ENCODE measurements at places on chromosomes 2 and 18.

- DNase-seq, result no peak
These were observed 115.7 kb upstream of the SLC1A4 start for GRCh38 chr2:64873472-64873924.

GRCh38 chr18:12397793-12398192 lies 9.9 kb upstream of the PRELID3A start:
- no peak for DNase-seq

DNA sequence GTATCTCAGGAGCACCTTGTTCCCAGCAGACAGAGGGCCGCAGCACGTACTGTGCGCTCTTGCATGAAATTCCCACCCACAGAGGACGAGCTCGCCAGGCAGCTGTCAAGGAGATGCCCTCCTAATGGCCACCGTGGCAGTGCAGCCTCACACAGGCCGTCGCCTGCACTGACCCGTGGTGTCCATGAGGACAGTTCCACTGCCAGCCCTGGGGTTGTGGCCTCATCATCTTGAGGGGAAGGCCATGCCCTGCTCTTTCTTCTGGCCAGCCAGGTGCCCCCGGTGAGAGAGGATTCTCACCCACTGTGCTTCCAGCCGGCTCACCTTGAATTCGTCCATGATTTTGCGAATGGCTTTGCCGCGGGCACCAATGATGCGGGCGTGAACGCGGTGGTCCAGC lies 42.0 kb downstream of the ANO7 start:
- DNase-seq, result no peak

DNA sequence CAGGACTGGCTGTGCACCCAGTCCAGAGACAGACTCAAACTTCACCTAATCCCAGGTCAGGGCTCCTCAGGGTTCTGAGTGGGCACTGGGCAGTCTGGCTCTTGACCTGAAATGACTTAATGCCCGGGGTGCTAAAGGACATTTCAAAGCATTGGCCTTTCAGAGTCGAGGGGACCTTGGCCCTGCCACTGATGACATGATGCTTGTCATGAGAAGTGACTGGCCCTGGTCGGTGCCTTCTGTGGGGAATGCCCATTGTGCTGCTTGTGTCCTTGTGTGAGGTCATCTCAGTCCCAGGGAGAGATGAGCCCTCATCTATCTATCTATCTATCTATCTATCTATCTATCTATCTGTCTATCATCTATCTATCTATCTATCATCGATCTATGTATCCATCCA lies 81.3 kb downstream of the CTAGE1 start:
- no peak for DNase-seq

- no peak for DNase-seq
These were observed 181.9 kb upstream of the DLGAP1 start for GRCh38 chr18:4636967-4637366.

GRCh38 chr2:239257511-239257937 lies 143.3 kb downstream of the HDAC4 start:
- no peak for DNase-seq

DNA sequence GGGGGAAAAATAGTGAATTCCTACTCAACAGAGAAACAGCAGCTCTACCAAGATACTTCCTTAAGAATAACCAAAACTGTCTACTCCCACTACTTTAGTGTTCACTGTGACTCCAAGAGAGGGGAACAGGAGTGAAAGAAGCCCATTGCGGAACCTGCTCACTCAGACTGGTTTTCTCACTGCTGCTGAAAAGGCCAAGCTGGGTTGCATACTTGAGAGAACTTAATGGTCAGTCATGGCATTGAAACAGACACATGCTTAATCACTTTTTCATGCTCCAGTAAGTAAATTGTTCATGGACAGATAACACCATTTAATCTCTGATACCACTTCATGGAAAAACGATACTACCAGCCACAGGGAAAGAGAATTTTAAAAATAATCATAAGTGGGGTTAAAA lies 35.7 kb upstream of the SLC8A1 start:
- DNase-seq, result no peak

- no peak for DNase-seq
These were observed 183.1 kb upstream of the HNRNPA3 start for GRCh38 chr2:177029501-177029900.

GRCh38 chr2:21610304-21610703 lies 486.5 kb downstream of the TDRD15 start:
- DNase-seq, result no peak

GRCh38 chr2:14654835-14655282 lies 22.3 kb downstream of the LRATD1 start:
- no peak for DNase-seq

DNA sequence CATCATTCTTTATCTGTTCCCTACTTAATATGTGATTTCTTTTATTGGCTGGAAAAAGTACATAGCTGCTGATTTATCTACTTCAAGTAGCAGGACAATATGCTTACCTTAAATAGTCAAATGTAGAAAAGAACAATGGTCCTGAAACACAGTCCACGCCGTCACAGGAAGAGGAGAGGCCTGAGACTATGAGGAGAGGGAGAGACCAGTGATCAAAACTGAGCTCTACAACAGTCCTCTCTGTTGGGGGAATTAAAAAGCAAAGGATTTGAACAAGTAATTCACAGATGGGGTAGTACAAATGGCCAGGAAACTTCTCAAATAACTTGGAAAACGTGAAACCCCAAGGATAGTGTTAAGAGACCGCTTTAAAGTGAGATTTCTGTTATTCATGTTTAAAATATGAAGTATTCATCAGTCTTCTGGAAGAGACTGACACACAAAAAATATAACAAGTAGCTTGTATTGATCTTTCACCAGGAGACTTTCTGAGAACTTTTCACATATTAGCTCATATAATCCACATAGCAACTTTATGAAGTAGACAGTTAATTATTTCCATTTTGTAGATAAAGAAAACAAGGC lies 20.2 kb downstream of the SCYGR8 start:
- DNase-seq, result no peak

- DNase-seq, result no peak
These were observed 683.8 kb downstream of the ERBB4 start for GRCh38 chr2:211854832-211855231.

- no peak for DNase-seq
These were observed 130.0 kb upstream of the RND3 start for GRCh38 chr2:150617351-150617978.

DNA sequence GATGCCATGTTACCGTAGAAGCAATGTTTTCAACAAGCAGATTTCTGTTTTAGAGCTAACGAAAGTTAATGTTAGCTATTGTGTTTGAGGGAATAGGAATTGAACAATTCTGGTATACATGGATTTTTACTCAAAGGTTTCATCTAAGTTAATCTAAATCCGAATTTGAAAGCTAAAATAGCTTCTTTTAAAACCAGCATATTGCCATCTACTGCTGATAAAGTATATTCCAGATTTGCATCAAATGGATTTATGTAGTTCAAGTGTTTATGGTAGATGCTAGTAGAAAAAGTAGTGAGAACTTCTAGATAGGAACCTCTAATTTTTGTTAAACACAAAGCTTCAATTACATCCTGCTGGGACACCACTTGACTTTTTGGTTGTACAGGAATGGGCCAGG lies 1569.5 kb upstream of the NXPH2 start:
- DNase-seq, result no peak

DNA sequence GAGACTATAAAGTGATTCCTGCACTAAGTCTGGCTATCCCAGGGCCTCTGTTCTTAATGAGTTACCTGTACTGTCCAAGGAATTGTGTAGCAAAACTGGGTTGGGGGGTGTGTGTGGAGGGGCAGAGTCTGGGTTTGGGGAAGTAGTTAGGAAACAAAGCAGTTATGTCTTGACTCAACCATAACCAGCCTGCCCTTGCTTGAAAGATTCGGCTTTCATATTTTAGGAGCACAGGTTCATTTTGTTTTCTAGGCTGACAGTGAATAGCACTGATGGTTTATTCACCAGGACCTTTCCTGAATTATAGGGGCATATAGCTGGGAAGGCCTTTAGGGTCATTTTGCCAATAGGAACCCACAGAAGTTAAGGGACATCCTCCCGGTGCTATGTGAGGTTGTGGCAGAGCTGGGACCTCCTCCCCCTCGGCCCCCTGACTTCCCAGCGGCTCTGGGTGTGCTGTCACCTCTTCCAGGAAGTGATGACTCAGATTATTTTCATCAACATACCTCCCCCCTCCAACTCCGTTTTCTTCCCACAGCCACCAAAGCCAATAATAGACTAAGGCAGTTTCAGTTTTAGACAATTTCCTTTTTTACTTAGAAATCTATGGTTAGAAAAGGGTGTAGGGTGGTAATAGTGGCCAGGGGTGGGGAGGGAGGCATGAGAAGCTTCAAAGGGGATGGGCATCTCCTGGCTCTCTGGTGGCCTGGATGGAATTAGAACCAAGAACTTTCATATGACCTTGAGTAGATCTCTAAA lies 44.8 kb downstream of the SETBP1 start:
- DNase-seq, result no peak

DNA sequence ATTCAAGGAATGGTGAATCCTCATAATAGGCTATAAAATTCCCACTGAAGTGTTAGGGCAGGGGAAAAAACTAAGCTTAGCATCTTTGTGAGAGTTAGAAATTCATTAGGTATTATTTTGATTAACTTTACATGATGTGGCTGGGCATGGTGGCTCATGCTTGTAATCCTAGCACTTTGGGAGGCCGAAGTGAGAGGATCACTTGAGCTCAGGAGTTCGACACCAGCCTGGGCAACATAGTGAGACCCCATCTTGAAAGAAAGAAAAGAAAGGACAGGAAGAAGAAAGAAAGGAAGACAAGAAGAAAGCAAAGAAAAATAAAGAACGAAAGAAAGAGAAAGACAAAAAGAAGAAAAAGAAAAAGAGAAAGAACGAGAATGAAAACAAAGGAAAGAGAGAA lies 40.0 kb downstream of the SNRPD1 start:
- DNase-seq, result no peak

GRCh38 chr18:22977847-22978701 lies 44.9 kb downstream of the RBBP8 start:
- DNase-seq, result no peak

- DNase-seq, result no peak
These were observed 43.1 kb downstream of the CYRIA start for GRCh38 chr2:16622399-16622968.

- no peak for DNase-seq
These were observed 62.0 kb downstream of the GLI2 start for GRCh38 chr2:120797421-120798221.

- no peak for DNase-seq
These were observed 241.9 kb upstream of the CDH20 start for GRCh38 chr18:61091379-61091778.

DNA sequence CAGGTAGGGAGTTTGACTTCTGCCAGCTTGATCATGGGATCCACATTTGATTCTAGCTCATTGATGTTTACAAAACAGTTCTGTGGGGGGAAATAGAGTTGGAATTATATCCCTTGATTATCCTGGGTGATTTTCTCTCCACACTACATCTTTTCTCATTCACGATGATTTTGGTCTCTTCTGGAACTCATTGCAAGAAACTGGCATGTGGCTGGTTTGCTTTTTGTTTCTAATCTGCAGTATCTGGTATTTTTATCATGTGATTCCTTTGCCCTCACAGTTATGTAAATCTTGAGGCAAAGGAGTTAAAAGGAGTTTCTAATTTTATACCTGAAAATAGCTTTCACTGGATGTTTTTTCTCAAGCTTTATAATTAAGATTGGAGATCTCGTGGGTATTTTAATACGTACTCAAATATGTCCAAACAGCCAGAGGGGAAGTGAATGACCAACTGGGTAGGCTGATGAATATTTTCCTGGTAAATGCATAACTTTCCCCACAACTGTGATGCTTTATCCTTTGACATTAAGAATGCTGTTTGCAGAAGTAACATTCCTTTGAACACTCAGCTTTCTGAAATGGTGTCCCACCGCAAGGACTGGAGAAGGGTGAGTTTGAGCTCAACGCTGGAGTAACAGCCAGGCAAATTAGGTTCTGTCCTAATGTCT lies 502.9 kb upstream of the ZEB2 start:
- no peak for DNase-seq

DNA sequence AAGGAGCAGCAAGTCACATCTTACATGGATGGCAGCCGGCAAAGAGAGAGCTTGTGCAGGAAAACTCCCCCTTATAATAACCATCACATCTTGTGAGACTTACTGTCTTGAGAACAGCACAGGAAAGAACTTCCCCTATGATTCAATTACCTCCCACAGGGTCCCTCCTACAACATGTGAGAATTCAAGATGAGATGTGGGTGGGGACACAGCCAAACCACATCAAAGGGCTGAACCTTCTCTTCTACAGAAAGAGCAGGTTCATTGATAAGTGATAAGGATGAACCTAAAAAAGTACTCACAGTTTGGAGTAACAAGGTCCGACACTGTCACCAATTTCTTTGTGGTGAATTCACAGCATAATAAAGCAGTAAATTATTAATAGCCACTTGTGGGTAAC lies 422.2 kb upstream of the FSIP2 start:
- no peak for DNase-seq

- no peak for DNase-seq
These were observed 53.6 kb upstream of the ITGA6 start for GRCh38 chr2:172373766-172374165.

DNA sequence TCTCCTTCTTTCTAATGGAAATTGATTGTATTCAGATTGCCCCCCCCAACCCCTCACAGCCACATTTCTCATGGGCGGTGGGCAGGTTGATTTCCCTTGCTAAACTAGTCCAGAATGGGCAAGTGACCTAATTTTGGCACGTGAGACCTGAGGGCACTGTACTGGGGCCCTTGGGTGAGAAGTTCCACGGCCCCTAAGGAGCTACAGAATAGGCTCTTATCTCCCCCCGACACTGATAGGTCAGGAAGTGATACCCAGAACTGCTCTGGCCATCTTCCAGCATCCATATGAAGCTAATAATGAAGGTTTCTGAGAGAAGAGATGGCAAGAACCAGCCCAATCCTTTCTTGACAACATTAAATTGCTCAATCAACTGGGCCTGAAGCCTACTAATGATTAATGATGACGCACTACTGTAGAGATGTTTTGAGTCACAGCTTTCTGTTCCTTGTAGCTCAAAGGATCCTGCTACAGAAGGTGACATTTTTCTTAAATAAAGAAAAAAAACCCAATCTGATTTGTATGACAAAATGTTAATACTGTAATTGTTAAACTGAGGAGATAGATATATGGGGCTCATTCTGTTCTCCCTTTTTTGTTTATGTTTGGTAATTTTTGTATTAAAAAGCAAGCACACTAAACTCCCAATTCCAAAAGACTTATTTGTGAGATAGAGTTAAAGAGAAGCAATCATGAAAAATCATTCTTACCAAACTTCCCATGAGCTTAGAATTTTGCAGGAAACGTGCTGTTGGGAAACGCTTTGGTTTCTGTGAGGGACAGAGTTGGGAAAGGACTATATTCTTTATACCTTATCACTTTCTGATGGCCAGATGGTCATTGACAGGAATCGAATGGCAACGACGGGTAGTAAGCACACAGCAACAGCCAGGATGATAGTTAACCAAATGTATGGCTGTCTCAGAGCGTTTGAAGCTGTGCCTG lies 28.2 kb upstream of the NARS1 start:
- DNase-seq, result no peak

GRCh38 chr2:12539776-12540562 lies 176.8 kb upstream of the TRIB2 start:
- no peak for DNase-seq

All from NCI-H2081 treated with DMSO at 0.1 percent for 48 hours (cell line).